ENCODE measurements at places on chromosomes 3 and 15.
A peak's percentile ranks its signal among the peaks of the same experiment; 100 is the strongest.

DNA sequence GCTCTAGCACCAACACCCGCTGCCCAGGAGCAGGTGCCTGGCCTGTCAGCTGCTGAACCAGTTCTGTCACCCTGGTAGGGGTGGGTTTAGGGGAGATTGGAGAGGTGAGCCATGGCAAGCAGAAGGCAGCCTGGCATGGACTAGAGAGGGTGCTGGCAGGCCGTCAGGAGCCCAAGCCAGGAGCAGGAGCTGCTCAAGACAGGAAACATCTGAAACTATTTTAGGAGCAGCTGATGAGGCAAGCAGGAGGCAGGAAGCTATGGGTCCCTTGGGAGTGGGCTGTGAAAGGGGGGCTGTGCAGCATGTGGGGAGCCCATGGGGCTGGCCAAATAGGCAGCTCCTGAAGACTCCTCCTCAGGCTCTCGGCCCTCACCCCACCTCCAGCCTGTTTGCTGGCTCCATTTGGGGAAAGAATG, 2.3 kb downstream of the INKA1 start:
- DNase-seq, result peak; percentile 29

GRCh38 chr3:155791190-155791589, 14.9 kb downstream of the C3orf33 start:
- DNase-seq, result no peak

GRCh38 chr3:111068574-111068973, 3.0 kb upstream of the NECTIN3 start:
- DNase-seq, result no peak

DNA sequence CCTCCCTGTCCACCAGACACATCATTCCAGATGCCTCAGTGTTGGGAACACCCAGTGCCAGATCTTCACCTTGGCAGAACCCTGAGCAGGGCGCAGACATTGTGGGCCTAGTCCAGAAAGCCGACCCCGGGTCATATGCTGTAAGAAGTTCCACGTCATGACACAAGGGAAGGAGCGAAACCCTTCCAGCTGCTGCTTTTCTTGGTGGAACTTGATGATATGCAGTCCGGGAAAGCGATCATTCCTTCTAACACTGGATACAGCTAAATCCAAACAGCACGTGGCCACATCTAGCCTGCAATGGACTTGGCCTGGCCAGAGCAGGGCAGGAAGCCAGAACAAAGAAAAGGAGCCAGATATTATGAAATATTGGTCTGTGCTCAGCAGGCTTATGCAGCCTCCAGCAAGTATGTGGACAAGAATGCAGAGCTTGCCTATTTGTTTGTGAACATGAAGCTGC, 22.0 kb downstream of the GASK1A start:
- DNase-seq, result no peak

DNA sequence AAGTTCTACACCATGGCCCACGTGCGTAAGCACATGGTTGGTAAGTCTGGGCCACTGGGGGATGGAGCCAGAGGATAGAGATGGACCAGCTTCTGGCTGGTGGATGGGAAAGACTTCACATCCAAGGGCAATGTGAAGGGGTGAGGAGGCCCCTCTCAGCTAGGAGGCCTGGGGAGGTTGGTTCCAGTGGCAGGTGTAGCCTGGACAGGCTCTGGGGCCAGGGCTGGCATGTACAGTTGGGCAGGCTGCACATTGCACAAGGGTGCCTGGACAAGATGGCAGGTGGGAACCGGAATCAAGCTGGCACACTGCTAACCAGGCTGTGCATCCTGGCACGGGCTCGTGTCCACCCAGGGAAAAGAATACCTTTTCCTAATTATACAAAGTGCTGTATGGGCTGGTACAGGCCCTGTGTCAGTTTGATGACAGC, 8.1 kb downstream of the ZBTB47 start:
- DNase-seq, result no peak

DNA sequence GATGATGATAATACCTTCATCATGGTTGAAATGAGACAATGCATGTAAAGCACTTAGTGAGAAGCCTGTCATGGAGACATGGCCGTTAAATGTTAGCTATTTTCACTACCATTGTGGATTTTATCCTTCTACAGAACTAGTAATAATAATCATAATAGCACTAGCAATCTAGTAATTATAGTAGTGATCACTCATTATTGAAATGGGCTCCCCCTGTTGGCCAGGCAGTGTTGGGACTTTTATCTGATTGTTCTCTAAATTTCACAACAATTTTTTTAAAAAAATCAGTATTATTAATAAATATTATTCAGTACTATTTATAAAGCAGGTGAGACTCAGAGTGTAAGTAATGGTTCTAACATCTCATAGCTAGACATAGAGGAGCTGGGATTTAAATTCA, 396.3 kb downstream of the IL5RA start:
- no peak for DNase-seq

- DNase-seq, result no peak
Measured at GRCh38 chr3:105837947-105838346, 30.9 kb downstream of the CBLB start.

DNA sequence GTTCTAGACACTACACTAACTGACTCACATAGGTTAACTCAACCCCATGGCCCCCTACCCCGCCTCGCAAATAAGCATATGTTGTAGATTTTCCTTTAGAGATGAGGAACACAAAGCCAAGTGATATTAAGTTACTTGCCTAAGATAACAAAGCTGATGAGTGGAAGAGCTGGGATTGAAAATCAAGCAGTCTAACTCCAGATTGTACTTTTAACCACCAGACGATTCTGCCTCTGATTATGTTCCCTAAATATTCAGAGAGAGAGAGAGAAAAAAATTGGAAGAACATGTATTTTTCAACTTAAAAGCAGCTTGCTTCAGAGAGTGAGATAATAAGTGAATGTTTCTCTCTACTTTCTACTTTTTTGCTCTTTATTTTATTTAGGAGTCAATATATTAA, 66.9 kb upstream of the THBS1 start:
- no peak for DNase-seq

DNA sequence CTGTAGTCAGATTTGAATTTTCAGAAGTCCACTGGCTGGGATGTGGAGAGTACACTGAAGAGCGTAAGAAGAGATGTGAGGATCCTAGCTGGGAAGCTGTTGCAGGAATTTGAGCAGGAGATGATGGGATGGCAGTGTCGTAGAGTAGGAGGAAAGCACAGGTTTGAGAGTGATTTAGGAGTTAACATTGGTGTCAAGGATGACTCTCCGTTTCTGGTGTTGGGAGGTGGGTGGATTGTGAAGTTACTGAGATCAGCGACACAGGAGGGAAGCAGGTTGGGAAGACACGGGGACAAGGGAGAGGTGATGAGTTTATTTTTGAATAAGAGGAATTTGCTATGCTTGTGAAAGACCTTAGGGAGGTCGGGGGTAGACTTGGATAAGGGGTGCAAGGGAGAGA, 434.2 kb upstream of the TPM1 start:
- DNase-seq, result no peak

GRCh38 chr3:150094150-150094933, 123.6 kb upstream of the PFN2 start:
- DNase-seq, result no peak

DNA sequence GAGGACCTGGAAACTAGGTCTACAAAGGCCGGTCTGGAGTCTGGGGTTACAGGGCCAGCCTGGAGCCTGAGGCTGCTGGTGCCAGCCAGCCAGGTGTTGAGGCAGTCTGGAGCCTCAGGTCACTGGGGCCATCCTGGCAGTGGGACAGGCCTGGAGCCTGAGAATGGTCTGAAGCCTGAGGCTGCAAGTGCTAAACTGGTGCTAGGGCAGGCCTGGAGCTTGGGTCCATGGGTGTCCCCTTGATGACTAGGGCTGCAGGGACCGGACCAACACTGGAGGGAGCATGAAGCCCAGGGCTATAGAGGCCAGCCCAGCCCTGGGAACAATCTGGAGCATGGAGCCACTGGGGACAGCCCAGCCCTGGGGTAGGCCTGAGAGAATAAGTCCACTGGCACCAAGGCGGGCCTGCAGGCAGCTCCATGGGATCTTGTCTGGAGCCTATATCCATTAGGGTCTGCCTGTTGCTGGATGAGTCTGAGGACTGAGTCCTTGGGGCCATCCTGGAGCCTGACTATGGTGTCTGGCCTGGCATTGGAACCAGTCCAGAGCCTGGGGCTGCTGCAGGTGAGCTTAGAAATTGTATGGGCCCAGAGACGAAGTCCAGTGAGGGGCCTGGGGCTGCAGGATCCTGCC, 101.9 kb downstream of the GLDN start:
- DNase-seq, result peak; percentile 76

DNA sequence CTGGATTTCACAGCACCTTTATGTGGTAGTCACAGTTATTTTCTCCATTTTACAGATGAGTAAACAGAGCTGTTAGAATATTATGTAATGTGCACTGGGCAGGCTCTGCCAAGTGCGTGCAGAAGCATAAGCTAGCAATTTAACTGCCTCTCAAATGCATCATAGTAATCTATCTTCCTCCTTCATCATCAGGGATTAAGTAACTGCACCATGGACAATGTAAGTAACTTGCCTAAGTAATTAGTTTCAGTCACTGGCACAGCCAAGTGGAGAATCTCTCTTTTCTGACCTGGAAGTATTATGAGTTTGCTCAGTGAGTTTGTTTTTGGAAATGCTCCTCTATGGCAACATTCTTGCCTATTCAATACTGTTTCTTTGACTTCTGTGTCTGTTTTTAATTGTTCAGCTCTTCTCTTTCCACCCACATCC, 260.5 kb downstream of the PTPRG start:
- DNase-seq, result no peak

DNA sequence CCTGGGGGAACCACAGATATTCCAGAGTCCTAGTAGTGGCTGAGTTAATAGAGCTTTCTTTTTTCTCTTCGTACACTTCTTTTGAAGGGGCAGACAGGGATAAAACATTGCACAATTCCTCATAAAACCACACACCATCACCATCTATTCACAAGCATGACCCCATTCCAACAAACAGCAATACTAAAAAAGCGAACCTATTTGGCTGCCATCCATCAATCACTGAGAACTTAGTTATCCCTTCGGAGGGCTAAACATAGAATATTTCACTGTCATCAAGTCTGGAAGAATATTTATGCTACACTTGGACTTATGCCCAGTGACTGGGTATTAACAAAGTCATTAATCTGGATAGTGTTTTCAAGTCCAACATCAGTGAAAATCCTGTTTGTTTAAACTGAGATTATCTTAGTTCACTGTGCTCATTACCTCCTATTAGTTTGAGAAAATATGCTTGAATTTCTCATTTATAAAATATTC, 80.3 kb upstream of the PRTG start:
- no peak for DNase-seq

DNA sequence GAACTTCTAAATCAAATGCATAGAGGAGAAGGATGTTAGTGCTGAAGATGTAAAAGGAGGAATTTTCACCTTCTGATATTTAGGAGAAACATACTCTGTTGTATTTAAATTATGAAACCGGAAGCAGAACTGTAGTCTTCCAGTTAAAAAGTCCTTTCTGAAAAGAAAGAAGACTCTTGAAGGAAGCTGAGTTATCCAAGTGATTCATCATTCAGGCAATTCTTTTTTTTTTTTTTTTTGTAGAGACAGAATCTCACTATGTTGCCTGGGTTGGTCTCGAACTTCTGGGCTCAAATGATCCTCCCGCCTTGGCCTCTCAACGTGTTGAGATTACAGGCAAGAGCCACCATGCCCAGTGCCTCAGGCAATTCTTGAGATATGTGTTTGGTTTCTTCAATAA, 424.8 kb upstream of the TPM1 start:
- no peak for DNase-seq

DNA sequence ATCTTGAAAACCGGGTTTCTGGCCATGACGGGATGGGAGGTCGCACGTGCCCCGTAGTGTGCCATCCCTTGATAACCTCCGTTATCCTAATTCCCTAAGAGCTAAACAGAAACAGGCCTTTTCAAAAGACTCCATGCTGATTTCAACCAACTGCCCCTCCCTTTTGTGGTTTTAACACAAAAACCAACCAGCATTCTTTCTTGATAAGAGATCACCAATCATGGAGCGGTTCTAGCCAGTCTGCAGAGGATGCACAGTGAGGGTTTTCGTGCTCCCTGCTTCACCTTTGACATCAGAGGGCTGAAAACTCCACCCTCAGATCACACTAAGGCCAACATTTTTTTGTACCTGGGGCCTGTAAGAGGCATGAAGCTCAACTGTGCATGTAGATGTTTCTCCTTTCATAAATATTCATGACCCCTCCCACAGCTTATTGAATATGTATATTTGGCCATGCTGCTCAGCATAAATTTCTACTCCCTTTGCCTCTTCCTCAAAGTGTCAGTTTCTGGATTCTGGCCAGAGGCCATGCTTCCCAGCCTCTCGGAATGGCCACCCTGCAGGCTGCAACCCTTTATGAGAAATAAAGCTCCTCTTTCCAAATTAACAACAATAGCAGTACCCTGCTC, 41.3 kb downstream of the FAM3D start:
- DNase-seq, result no peak

DNA sequence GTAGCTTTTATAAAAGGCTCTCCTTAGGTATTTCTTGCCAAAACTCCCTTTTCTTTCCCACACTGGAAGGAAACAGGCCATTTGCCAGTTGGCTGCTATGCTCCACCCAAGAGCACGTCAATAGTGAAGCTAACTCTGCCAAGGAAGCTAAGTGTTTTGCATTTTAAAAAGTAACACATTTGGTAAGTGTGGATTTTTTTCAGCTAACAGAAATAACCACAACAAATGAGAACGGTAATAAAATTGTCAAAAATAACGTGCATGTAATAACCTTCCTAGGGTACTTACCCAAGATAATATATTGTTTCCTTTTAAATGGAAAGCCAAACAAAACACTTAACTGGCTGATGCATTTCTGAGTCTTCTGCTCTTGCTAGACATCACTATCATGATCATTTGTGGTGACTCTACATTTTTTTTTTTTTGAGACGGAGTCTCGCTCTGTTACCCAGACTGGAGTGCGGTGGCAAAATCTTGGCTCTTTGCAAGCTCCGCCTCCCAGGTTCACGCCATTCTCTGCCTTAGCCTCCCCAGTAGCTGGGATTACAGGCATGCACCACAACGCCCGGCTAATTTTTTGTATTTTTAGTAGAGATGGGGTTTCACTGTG, 4.6 kb downstream of the DPP8 start:
- DNase-seq, result peak; percentile 40

GRCh38 chr3:162302983-162303624, 806.5 kb downstream of the OTOL1 start:
- no peak for DNase-seq

Measured in posterior cingulate gyrus (tissue), 11 donors.